ENCODE measurements at places on chromosomes 1 and 21.

DNA sequence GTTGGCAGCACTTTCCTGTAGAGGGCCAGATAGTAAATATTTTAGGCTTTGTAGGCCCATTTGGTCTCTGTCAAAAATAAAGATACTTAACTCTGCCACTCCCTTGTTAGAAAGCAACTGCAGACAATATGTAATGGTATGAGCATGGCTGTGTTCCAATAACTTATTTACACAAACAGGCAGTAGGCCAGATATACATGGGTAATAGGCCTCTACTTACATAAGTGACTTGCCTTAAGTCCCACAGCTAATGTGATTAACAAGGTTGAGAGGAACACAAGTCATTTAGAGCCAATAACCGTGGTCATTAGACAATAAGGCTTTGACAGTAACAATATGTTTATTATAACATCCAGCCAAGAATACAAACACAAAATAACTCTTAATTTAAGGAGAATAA lies 17.4 kb downstream of the CCT8 start:
- DNase-seq, result no peak

GRCh38 chr1:119859647-119860046 lies 36.7 kb downstream of the ADAM30 start:
- DNase-seq, result no peak

GRCh38 chr1:41291195-41291594 lies 49.1 kb upstream of the SCMH1 start:
- DNase-seq, result no peak

DNA sequence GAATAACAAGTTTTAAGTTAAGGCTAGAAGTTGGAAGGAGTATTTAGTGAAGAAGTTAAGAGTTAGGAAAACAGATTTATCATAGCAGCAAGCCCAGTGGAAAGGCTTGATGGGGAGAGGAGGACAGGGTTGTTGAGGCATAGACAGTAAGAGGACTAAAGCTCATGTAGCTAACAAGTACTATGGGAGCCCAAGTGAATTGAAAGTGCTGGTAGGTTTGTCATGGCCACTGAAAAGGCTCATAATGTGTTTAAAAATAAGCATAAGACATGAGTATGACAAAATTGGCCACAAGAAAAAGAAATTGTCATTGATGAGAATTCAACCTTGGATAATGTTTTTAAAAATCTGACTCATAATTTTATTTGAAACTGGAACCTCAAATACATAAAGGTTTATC lies 49.2 kb upstream of the CRB1 start:
- DNase-seq, result no peak

- DNase-seq, result no peak
Measured at GRCh38 chr1:164559342-164560051, 513 bp downstream of the PBX1 start.

DNA sequence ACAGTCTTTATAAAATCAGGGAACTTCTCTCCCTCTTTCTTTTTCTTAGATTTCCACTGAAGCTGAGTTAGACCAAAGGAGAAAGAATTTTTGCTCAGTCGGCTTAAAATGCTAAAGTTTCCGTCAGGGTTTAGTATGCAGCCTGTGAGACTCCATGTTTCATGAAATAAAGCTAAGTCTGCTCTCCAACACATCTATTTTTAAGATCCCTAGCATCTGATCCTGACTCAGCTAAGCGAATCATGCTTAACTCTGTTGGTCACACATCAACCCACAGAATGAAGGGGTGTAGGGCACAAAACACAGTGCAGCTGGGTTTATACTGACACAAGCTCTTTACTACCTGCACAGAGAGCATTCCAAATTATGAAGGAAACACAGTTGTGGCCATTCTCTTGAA lies 102.4 kb upstream of the ZNF281 start:
- no peak for DNase-seq

DNA sequence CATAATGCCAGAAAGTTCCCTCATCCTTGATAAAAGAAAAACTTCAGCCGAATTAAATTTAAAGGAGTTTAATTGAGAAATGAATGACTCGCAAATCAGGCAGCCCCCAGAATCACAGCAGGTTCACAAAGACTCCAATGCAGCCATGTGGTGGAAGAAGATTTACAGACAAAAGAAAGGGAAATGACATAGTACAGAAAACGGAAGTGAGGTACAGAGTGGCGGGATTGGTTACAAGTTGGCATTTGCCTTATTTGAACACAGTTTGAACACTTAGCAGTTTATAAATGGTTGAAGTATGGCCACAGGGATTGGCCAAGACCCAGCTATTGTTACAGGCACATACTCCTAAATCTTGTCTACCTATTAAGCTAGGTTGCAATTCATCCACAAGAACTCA lies 46.6 kb downstream of the HIVEP3 start:
- no peak for DNase-seq

DNA sequence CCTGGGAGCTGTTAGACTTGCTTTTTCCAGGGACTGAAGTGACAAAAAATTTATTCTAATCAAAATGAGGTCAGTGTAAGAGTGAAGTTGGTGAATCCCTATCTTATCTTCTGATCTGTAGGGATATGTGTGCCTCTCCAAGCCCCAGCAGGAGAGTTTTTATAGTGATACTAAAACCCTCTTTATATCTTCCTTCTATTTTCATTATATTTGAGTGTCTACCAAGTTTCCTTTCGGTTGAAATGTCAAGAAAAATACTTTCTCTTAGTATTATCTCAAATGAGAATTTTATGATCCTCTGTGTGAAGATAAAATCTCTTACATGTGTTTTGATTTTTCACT lies 18.9 kb downstream of the C1orf21 start:
- no peak for DNase-seq

DNA sequence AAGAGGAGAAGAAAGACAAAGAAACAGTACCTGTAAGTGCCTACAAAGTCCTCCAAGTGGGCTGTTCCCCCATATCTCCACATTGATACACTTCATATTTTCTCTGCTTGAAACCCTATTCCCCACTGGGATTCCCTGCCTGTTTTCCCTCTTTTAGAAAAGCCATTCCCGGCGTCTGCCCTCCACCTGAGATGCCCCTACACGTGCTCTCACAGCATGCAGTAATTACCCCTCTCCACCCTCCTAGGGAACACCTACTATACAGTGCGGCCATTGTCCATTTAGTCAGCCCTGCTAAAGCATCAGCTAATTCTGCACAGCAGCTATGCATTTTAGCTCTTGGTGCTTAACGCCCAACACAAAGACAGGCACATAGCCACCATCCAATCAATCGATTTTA lies 135.7 kb upstream of the TIAM1 start:
- DNase-seq, result no peak

DNA sequence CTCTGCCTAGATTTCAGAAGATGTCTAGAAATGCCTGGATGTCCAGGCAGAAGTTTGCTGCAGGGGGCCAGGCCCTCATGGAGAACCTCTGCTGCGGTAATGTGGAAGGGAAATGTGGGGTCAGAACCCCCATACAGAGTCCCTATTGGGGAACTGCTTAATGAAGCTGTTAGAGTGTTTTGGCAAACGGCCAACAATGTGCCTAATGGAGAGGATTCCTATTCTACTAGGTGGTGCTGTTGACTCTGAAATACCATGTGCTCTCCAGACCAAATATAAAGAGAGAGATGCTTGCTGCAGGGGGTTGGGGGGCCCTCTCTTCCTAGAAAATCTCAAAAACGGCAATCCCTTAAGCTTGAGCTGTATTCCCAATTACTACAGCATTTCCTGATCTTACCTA lies 57.1 kb upstream of the DR1 start:
- DNase-seq, result no peak

DNA sequence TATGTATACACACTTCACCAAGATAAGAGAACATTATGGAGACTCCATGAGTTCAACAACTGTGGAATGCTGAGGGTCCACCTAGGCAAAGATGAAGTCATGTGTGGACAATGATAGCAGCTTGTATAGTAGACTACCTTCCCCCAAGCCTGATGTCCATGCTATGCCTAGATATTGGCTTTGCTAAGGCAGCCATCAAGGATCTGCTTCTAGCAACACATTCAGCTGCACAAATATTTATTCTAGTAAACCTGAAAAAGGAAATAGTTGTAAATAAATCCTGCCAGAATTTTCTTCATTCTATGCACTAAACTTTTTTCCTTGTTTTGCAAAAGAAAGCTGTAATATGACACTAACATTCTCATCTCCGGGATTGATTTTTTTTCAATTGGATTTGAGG lies 7.0 kb upstream of the LPAR3 start:
- no peak for DNase-seq
